Epithelial cell of prostate (primary cell): ENCODE measurements at places on chromosomes 13 and 19.

DNA sequence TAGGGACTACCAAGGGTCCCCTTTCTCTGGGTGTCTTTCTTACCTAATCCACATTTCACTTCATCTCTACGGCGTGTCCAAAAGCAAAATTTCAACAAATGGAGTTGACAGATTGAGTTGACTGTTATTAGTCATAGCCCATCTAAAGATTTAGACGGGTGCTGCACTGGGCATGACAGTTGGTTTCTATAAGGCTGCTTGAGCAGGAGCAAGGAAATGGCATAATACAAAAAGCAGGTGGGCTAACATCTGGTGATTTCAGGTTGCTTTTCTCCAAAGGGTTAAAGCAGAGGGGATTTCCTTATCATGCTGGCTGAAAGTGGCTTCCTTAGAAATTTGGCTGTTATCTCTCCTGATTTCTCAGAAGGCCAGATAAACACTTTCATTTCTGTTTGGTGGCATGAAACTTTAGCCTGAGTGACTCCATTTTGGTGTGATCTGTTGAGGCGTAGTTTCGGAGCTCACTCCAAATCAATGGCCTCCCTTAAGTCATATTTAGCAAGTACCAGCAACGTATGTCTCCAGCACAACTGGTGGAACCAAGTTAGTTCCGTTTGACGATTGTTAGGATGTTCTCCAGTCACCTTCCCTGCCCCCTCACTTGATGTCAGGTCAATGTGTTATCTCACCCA, 440.4 kb downstream of the FGF9 start:
- DNase-seq = no peak

- DNase-seq = no peak
Measured at GRCh38 chr19:3914199-3914598, 18.7 kb upstream of the NMRK2 start.

- no peak for DNase-seq
Measured at GRCh38 chr13:20165417-20166257, 4.8 kb upstream of the GJA3 start.

- peak; percentile 33 for DNase-seq
Measured at GRCh38 chr19:44512326-44513298, 12.3 kb upstream of the ZNF180 start.

GRCh38 chr13:100088644-100089464, at the start of gene PCCA:
PCCA (plus strand) TSS chr13:100089093; CDS start chr13:100089121, 28 bp downstream.
- no peak for DNase-seq

DNA sequence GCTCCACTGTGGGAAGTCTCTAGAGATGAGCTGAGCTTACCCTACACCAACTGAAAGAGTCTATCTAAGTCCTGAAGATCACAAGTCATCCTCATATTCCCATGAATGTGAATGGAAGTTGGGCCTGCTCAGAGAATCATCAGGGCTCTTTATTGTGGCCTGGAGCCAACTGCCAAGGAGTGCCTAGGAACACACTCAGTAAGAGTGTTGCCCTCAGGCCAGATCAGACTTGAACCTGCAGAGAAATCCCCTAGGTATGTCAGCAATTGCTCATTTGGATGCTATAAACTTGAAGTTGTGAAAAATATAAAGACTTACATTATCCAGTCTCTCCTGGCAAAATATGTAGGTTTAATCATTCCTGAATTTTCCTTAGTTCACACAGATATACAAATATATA, 1070.2 kb downstream of the EFNB2 start:
- peak; percentile 63 for DNase-seq

DNA sequence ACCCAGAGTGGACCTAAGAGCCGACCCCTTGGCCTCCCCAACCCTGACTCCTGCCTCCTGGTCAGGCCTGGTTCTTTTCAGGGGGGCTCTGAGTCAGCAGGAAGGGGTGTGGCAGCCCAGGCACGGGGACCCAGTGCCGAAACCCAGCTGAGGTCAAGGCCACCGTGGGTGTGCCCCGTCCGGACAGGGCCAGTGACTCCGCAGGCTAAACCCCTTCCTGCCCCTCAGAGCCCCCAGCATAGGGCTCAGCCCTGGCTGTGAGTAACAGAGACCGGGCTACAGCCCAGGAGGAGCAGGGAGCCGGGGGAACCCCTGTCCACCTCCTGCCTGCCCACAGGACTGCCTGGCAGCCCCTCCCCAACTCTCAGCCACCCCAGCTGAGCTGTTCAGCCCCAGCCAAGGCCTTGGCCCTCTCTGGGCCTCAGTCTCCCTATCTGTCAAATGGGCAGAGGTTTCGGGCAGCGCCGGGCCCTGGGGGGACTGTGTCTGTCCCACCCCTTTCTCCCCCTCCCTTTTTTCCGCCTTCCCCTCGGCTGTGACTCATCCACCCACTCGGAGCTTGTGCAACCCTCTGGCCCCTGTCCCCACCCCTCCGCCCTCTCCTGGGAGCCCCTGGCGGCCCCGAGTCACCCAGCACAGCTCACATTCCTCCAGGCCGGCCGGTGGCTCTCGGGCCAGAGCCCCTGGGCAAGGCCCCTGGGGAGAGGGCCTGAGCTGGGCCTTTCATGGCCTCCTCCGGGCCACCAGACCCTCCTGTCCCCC, 8.6 kb downstream of the ZBTB7A start:
- DNase-seq = no peak

- DNase-seq = no peak
Measured at GRCh38 chr13:37806666-37807065, 62.9 kb downstream of the TRPC4 start.

DNA sequence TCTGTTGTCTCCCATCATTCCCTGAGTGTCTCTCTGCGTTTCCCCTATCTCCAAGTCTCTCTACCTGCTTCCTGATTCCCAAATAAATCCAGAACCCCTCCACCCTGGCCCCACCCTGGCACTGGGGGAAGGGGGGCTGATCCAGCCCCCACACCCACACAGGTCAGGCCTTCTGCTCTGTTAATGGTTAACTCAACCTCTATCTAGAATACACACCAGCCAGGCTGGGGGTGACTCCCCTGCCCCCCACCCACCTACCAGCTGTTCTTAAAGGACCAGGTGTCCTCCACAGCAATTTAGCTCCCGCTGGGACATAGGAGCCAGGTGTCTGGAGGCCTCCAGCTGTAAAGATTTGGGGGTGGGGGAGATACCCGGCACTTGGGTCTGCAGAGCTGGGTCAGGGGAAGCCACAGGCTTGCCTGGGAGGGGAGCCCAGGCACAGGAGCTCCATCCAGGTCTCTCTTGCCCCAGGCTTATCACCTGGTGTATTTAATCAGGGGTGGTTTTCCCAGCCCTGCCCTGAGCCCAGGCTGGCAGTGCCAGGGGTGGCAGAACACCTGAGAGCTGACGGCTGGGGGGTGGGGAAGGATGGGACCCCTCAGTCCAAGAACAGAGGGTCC, 3.9 kb downstream of the IRF2BP1 start:
- DNase-seq = no peak

GRCh38 chr13:46801858-46802257, 4.9 kb upstream of the ESD start:
- no peak for DNase-seq

DNA sequence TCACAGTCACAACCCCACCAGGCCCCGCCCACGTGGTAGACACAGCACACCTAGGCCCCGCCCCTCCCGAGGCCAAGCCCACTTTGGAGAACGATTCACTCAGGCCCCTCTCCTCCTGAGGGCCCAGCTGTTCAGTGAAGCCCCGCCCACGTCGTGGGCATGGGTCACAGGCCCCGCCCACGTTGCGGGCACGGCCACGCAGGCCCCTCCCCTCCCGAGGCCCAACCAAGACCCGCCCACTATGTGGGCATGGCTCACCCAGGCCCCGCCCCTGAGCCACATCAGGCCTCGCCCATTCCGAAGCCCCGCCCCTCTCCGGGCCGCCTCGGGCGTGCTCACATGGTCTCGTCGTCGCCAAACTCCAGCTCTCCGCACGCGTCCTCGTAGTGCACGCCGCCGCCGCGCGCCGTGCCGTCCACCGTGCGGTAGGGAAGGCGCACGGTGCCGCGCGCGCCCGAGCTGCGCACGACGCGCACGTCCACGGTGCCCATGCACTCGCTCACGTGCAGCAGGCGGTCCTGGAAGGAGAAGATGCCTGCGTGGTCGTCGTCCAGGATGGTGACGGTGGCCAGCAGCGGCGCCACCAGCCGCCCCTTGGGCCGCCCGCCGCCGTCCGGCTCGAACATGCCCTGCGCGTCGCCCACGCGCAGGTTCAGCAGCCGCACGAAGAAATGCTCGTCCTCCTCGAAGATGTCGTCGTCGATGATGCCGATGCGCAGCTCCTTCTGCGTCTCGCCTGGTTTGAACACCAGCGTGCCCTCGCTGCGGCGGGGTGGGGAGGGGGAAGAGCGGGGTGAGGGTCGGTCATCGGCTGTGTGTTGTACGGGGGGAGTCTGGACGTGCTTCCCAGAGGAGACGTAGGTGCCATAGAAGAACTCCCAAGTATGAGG, 24.0 kb downstream of the SLC8A2 start:
- DNase-seq = no peak

DNA sequence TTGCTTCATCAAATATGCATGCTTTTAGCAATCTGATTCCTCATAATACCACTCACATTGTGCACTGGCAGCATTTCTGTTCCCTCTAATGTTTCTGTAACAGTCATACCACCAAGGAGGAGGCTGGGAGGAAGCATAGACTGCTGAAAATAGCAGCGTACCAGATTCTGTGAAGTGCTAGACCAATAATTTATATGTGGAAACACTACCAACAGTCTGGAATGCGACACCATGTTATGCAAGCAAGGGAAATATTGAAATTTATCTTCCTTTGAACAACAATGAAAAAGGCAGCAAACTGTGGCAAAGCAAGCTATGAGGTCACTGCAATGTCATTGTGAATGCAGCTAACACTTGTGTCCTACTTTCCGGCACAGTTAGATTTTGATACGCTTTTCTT, 1388.0 kb downstream of the EFNB2 start:
- no peak for DNase-seq

DNA sequence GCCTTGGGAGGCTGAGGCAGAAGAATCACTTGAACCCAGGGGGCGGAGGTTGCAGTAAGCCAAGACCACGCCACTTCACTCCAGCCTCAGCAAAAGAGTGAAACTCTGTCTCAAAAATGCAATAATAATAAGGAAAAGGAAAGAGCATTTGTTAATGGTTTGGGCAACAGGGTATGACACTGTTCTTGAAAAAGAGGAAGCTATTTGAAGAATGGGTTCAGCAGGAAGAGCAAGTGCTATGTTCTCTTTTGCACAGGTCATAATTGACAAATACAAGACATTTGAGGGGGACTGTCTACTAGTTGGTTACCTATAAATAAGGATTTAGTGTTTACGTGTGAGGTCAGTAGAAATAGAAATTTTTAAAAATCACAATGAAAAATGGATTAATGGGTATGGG, 218.3 kb downstream of the DCT start:
- DNase-seq = no peak

GRCh38 chr19:19745496-19746285, 12.8 kb upstream of the ZNF14 start:
- DNase-seq = no peak

DNA sequence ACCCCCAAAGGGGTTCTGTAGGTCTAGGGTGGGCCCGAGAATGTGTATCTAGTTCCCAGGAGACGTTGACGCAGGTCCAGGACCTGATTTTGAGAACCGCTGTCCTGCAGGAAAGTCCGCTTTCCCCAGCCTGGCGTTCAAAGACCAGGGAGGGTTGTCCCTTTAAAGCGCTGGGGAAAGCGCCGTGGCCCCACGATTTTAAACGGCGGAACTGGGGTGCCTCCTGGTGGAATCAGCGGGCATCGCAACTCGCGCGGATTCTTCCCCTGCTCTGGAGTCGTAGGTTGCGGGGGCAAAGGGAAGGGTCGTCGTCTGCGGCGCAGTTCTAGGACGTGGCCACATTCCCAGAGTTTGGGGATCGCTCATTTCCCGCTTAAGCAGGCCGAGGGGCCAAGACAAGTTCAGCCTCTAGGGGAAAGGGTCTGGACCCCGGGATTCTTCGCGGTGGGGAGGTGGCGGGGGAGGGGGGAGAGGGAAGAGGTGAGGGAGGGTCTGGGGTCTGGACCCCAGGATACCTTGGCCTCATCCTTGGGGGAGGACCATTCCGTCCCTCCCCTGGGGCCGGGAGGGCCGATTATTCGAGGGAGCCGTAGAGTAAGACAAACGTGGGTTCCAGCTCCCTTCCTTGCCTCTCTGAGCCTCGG, 7.7 kb downstream of the PNMA8B start:
- no peak for DNase-seq

GRCh38 chr13:73467125-73467524, 408.3 kb downstream of the KLF5 start:
- no peak for DNase-seq

GRCh38 chr19:48258350-48258749, 2.6 kb upstream of the CARD8 start:
- no peak for DNase-seq

DNA sequence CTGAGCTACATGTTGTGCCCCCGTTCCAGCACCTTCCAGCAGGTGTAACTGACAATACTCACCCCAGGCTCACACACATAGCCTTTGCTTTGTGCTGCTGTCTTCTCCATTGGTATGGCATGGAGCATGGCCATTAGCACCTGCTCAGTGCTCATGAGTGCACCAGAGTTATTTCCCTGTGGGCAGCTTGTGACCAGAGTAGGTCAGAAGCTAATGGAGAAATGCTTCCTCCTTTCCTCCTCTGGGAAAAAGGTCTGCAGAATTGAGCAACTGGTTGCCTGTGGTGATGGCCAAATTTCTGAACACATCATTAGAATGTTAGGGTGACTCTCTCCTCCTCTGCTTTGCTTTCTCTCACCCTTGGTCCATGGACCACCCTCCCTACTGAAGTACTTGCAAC, 344.5 kb upstream of the TMTC4 start:
- no peak for DNase-seq

- no peak for DNase-seq
Measured at GRCh38 chr13:105116966-105117365, 1418.5 kb downstream of the EFNB2 start.

- DNase-seq = no peak
Measured at GRCh38 chr19:57558525-57558924, 1.1 kb downstream of the ZNF550 start.

- DNase-seq = no peak
Measured at GRCh38 chr13:104757712-104758111, 1691.5 kb upstream of the SLC10A2 start.

- no peak for DNase-seq
Measured at GRCh38 chr13:98838776-98839175, 86.3 kb upstream of the SLC15A1 start.

- no peak for DNase-seq
Measured at GRCh38 chr13:74550039-74550438, 415.8 kb upstream of the KLF12 start.

GRCh38 chr19:49862391-49863253, 4.8 kb downstream of the PNKP start:
- DNase-seq = no peak
